NCI-H2081 (cell line): ENCODE measurements at places on chromosomes 13 and 19.

DNA sequence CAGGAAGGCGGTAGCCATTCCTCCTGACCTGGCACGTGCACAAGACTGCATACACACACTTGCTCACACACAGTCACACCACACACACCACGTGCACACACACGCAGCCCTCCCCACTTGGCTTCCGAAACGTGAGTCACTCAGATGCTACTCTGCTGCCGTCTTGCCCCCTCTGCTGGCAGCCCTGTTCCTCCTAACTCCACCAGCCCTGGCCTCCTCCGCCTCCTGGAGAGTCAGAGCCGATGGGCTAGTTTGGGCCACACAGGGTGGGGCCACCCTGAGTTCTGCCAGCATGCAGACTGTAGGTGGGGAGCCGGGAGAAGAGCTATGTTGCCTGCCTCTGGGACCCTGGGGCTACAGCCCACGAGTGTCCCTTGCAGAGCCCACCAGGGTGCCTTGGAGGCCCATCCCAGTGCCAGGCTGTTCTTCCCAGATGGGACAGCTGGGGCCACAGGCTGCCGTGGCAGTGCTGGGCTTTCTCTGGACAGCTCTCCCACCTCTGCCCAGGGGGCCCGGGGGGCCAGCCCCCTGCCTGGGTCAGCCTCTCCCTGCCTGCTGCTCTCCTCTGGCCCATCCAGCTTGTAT is 12.1 kb downstream of the PIN1 start:
- DNase-seq: no peak

GRCh38 chr13:67390462-67391086 is 160.4 kb upstream of the PCDH9 start:
- no peak for DNase-seq

DNA sequence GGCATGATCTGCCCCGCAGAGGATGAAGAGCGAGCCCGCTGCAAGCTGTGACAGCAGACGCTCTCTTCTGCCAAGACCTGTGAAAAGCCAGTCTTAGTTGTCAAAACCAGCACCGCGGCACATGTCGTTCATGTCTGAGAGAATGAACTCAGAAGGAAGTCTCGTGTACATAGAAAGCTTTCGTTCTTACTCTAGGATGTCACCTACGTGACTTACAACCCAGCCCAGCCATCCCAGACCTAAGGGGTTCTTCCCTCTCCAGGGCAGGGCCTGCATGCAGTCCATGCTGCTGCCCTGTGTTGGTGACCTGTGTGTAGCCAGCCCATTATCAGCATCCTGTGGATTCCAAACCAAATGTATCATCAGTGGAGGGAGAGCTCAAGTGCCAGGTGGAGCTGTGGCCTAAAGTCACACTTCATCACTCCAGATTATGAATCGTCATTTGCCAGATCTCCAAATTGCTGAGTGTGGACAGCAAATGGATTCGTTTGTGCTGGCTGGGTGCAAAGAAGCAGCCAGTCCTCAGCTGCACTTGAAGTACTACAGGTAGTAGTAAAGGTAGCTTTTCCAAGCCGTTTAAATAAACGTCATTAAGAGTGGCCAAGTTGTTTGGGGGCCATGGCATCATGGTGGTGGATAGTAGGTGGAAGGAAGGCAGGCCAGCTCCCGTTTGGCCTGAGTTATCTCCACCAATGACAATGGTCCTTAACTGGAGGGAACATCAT is 73.9 kb upstream of the GPR183 start:
- DNase-seq: no peak

DNA sequence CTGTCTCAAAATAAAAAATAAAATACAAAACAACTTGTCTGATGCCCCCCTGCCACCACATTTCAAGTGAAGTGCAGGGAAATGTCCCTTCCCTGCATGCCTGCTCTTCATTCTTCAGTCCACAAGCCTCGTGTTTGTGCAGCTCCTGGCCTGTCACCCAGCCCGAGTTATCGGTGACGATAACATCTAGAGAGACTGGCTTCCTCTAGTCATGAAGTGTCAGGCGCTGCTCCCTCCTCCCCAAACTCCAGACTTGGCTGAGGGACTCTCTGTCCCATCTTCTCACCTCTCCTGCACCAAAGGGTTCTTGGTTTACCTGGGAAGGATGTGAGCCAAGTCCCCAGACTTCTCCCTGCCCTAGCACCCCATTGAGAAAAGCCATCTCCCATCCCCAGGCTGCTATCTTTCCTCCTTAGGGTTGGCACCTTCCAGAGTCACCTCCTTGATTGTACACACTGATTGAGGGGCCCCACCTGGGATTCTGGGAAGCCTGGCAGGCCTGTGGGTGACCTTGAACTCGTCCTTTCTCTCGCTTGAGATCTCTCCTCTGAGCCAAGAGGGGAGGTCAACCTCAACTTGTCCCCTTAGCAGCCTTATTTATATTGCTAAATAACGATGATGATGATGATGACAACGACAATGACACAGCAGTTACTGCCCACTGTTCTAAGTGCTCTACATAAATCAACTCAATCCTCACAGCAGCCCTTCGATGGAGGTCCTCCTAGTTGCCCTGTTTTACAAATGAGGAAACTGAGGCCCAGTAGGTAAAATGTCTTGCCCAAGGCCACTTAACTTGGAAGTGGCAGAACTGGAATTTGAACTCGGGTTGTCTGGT is 13.1 kb upstream of the PLAUR start:
- DNase-seq: no peak

DNA sequence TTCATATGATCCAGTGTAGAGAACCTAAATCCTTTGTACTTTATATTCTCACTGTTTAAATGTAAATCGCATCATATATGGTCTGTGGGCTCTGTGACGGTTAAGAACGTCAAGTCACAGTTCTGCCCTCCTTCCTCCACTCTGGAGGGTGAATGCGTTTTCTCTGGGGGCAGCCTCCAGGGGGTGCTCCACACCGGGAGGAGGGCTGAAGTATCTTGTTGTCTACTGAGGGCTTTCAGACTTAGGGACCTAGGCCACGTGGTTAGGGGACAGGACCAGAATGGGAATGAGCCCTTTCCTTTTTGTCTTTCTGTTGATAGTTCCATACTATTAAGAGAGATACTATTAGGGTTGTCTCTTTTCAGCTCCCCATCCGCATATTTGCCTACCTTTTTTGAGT is 504.9 kb downstream of the FGF9 start:
- DNase-seq: no peak
